ENCODE measurements at places on chromosomes 12 and 14. TPM values are rescaled to one million over a fixed set of nuclear protein-coding genes. Genes with fewer than 3 reads are reported as not detected.

BIN2 gene
- total RNA-seq = not detected

BDKRB2 gene
- 0.27 TPM for total RNA-seq

DYNC1H1 gene
- 510 TPM for total RNA-seq

ZFYVE26 gene
- 22.5 TPM for total RNA-seq

DBX2 gene
- total RNA-seq = not detected

PROX2 gene
- total RNA-seq = not detected

ST8SIA1 gene
- not detected for total RNA-seq

PKP2 gene
- total RNA-seq = 61.1 TPM

GPR135 gene
- total RNA-seq = 6.3 TPM

SERPINA10 gene
- not detected for total RNA-seq

CARMIL3 gene
- 0.33 TPM for total RNA-seq

PTCSC3 gene
- total RNA-seq = not detected

BRI3BP gene
- total RNA-seq = 75.8 TPM

CCDC88C gene
- total RNA-seq = 33.2 TPM

CCDC197 gene
- total RNA-seq = not detected

GLT8D2 gene
- not detected for total RNA-seq

ERP27 gene
- 2.3 TPM for total RNA-seq
